Cerebellar cortex (tissue), 1 donor: ENCODE measurements at places on chromosomes 3 and 15.

GRCh38 chr15:48414015-48414414 lies 82.8 kb downstream of the DUT start:
- DNase-seq: no peak

GRCh38 chr3:195558602-195559001 lies 15.5 kb upstream of the PPP1R2 start:
- DNase-seq: peak; percentile 61

GRCh38 chr3:58333206-58334012 lies 717 bp downstream of the PXK start:
- peak; percentile 53 for DNase-seq

DNA sequence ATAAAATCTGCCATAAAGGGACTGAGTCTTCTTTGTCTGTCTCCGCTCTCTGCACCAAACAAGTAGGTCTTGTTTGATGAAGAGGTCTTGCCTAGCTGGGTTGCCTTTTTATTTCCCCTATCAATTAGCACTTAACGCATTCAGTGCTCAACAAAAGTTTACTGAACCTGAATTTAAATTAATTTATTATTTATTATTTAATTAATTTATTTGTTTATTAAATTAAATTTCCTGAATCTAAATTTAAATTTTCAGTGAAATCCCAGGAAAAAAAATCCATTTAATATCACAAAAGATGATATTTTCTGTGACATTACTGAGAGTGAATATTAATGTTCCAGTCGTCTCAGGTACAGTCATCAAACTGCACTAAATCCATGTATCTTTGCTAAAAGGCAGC lies 164.9 kb upstream of the AGTR1 start:
- DNase-seq: no peak

DNA sequence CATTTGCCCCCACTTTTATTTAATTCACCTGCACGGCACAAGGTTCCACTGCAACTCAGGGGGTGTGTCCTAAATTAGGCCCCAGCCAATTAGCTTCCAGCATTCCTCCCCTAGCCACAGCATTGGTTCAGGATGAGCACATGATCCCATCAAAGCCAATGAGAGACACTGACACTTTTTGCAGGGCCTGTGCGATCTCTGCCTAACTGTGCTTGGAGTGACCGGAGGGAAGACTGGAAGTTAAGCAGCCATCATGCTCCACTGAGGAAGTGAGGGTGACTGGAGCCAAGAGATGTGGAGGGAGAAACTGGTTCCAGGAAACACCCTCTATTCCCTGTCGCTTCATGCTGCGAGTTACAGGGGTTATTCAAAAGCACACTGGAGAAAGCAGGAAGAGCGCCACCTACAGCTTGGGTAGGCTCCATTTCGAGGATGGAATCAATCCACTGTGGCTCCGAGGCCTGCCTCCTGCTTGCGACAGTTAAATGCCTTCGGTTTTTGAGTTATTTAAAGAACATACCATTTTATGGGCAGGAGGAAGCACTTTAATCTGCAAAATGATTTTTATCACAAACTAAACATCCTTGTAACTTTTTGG lies 122.2 kb upstream of the WNT5A start:
- DNase-seq: peak; percentile 54

GRCh38 chr3:57948781-57949242 lies 59.4 kb upstream of the FLNB start:
- DNase-seq: no peak

- DNase-seq: no peak
Measured at GRCh38 chr3:17629400-17629799, 113.0 kb downstream of the TBC1D5 start.

- DNase-seq: no peak
Measured at GRCh38 chr15:95663156-95664100, 667.1 kb upstream of the NR2F2 start.

DNA sequence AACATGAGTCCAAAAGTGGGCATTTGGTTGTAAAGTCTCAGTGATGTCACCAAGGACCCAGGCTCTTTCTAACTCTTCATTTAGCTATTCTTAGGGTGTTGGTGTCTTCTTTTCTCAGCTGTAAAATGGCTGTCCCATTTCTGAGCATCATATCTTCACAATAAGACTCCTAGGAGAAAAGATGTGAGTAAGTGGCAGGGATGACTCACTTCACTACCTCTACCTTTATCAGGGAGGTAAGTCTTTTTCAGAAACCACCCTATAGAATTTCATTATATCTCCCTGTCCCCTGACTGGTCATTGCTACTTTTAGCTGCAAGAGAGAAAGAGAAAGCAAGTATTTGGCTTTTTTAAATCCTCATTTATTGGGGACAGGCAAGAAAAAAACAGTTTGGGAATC lies 300.2 kb upstream of the RBMS3 start:
- no peak for DNase-seq

DNA sequence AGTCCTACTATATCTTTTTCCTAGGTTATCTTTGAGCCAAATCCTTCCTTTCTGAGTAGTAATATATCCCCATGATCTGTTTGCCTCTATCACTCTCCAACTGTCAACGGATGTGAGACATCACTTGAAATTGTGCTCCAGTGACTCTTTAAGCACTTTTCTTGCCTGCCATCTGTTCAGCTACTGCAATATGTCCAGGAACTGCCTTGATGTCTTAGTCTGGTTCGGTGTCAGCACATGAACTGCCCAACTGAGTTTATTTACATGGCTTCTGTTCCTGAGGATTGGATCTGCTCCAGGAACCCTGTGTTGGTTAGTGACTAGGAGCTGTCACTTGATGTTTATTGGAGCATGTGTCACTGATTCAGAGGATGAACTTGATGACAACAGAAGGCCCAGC lies 116.5 kb downstream of the SLC9A9 start:
- peak; percentile 98 for DNase-seq

DNA sequence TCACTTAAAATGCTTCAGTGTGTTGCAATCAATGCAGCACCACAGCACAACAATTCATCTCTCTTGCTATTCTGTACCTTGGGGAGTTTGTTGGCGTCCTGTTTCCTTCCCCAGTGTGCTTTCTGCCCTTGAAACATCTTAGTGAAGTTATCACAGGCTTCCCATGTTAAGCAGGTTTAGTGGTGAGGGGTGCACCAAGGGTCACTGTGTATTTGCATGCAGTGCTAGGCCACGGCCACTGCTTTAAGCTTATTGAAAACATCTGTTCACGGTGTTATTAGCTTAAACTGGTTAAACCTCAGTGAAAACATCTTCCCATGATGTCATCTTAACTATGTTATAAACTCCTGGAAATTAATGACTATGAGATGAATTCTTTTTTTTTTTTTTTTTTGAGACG lies 217.3 kb upstream of the GOLIM4 start:
- no peak for DNase-seq

GRCh38 chr3:20145874-20146273 lies 40.1 kb downstream of the SGO1 start:
- DNase-seq: no peak

DNA sequence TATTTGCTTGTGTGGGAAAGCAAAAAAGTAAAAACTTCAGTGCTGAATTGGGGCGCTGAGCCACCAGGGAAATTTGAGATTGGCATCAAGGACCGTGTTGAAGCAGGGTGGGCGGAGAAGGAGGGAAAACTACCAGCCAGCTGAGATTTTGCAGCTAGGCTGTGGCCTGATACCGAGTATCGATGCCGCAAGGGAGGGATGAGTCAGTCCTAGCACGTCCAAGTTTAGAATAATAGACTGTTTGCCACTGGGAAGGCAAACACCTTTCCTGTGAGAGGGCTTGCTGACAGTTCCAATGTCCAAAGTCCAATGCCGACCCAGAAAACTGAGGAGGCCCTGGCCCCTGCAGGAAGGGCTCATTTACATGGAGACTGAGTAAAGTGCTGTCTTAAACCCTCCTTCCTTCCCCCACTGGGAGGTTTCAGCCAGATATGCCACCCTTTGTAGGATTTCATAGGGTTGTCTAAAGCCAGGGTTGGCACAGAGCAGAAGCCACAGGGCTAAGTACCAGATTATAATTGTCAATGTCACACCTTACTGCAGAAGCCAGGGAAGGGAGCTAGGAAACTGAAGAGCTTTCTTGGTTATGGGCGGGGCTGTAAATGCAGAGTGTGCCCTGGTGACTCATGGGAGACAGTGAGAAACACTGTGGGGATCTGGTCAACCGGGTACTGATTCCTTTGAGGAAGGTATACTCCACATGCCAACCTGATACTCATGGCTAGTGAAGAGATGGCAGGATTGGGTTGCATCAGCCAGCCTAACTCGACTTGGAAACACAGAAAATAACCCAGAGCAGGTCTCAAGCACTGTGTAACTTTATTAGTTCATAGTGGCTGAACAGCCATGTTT lies 28.4 kb upstream of the PIK3CB start:
- no peak for DNase-seq
